ENCODE measurements at places on chromosomes 4 and X. TPM values are rescaled to one million over a fixed set of nuclear protein-coding genes. Genes with fewer than 3 reads are reported as not detected.
A peak's percentile ranks its signal among the peaks of the same experiment; 100 is the strongest.

- H3K4me1 ChIP-seq: no peaks in the 10 kb centered on the region
- H3K27ac ChIP-seq: no peak overlapping the region
- peak; percentile 3 for DNase-seq
- no peaks in the 10 kb centered on the region for H3K36me3 ChIP-seq
Observed at GRCh38 chr4:58587856-58588255, 1477.7 kb upstream of the IGFBP7 start.

ACSL4 gene
- total RNA-seq: 28.7 TPM

GRCh38 chrX:32408389-32408788, 803.0 kb downstream of the DMD start:
- no peaks in the 10 kb centered on the region for H3K36me3 ChIP-seq
- no peak overlapping the region for H3K27ac ChIP-seq
- H3K27me3 ChIP-seq: no peaks in the 10 kb centered on the region
- H3K4me1 ChIP-seq: no peaks in the 10 kb centered on the region
- DNase-seq: peak; percentile 2

CLDN2 gene
- total RNA-seq: not detected

GPRASP3 gene
- 8.7 TPM for total RNA-seq

GAGE2A gene
- not detected for total RNA-seq

PGAM4 gene
- total RNA-seq: not detected

- no peak overlapping the region for H3K4me3 ChIP-seq
- H3K36me3 ChIP-seq: no peaks in the 10 kb centered on the region
- DNase-seq: no peak
- no peaks in the 10 kb centered on the region for H3K4me1 ChIP-seq
Observed at GRCh38 chrX:3129256-3129655, 88.0 kb downstream of the ARSF start.

- no peaks in the 10 kb centered on the region for H3K4me1 ChIP-seq
- no peak overlapping the region for H3K27ac ChIP-seq
- no peaks in the 10 kb centered on the region for H3K27me3 ChIP-seq
- no peaks in the 10 kb centered on the region for H3K36me3 ChIP-seq
- no peak for DNase-seq
Observed at GRCh38 chrX:121641560-121641959, 594.1 kb downstream of the GLUD2 start.

DNA sequence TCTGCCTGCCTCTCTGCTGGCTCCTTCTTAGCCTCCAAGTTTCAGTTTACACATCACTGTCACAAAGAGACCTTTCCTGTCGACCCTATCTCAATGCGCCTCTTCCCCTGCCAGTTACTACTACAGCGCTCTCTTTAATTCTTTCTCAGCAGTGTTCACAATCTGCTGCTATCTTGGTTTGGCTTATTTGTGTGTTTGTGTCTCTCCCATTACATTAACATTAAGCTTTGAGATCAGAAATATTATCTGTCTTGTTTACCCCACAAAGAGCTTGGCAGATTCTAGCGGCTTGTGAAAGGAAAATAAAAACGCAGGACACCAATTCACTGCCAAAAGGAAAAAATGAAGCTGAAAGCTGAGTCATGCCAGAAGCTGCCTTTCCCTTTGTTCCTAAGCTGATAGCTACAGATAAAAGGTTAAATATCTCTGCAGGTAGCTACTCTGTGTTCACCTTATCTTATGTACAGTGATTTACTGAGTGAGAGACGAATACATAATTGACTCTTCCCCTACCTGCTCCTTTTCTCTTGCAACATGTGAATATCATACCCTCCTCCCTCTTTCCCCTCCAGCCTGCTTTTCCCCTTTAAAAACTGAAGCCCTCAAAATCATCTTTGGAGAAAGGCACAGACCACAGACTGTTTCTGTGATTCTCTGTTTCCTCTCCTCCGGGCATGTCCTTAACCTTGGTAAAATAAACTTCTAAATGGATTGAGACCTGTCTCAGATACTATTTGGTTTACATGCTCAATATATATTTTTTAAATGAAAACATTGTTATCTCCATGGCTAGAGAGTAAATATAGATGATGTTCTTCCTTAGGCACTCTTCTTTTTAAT, 19.3 kb upstream of the SLC9A7 start:
- DNase-seq: no peak
- H3K4me3 ChIP-seq: no peak overlapping the region
- H3K4me1 ChIP-seq: no peaks in the 10 kb centered on the region
- no peak overlapping the region for H3K27ac ChIP-seq
- H3K36me3 ChIP-seq: no peaks in the 10 kb centered on the region
- H3K27me3 ChIP-seq: no peaks in the 10 kb centered on the region

UGT2A3 gene
- total RNA-seq: not detected

GRCh38 chr4:19725130-19725529, 526.6 kb upstream of the SLIT2 start:
- no peak for DNase-seq
- H3K36me3 ChIP-seq: no peaks in the 10 kb centered on the region
- H3K27ac ChIP-seq: no peak overlapping the region
- no peak overlapping the region for H3K4me3 ChIP-seq
- H3K27me3 ChIP-seq: no peaks in the 10 kb centered on the region

FMR1NB gene
- not detected for total RNA-seq

DNA sequence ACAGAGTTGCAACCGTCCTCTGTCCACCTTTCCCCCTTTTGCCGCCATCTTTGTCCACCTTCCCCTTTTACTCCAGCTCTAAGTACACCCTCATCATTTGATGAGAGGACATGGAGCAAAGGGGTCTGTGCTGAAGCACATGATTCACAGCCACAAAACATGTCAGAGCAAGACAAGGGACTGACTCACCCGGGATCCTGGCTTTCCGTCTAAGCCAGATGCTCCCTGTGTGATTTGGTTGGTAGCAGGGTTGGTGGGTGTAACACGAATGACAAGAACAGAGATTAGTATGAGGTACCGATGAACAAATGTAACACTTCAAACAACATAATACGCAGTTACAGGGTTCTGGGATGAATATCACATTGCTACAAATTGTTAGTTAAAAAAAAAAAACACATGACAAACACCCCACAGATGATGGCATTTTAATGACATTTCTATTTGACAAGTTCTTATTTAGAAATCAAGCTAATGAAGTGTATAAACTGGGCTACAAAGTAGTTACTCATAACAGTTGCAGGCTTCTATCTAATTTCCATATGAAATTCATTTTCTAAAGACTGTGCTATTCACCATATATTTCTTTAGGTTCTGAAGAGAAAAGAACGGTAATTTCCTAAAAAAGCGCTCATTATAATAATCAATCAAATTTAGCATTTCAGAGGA, 71.4 kb upstream of the ETNPPL start:
- peaks cover 44% of the 10 kb centered on the region for H3K4me1 ChIP-seq
- no peak overlapping the region for H3K4me3 ChIP-seq

DNA sequence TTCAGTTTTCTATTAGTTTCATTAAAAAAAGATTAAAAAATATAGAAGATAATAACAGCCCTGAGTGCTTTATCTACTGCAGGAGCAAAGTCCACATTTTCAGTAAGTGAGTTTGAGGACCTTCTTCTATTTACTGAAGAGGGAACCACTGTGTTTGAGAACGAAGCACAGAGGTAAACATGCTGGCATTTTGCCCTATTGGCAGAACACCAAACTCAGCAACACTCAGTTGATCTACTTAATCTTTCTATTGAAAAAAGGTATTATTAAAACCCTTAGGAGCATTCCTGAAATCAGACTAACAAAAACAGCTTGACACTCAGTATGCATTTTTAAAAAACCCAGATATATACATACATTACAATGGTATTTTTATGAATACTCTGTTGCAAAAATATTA, 1496.7 kb downstream of the TECRL start:
- no peaks in the 10 kb centered on the region for H3K4me1 ChIP-seq
- no peaks in the 10 kb centered on the region for H3K36me3 ChIP-seq
- H3K27ac ChIP-seq: no peak overlapping the region
- H3K27me3 ChIP-seq: no peaks in the 10 kb centered on the region
- DNase-seq: no peak
- H3K4me3 ChIP-seq: no peak overlapping the region

DNA sequence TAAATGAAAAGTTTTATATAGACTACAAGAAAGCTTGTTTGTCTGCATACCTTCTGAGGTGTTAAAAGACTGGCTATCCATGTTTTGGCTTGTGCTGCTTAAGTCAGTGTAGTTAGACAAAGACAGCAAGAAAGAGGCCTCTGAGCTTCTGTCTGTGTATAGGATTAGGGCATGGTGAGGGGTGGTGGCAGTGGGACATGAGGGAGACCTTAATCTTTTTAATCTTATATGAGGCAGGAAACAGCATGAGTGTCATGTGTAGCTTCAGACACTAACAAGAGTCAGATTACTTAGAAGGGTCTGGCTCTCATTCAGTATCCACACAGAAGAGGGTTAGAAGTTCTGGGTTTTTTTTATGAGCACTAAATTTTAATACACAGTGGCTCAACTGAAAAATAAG, 213.3 kb downstream of the GABRG1 start:
- no peak overlapping the region for H3K27ac ChIP-seq
- no peak overlapping the region for H3K4me3 ChIP-seq
- H3K36me3 ChIP-seq: no peaks in the 10 kb centered on the region
- DNase-seq: peak; percentile 2
- no peaks in the 10 kb centered on the region for H3K4me1 ChIP-seq
- no peaks in the 10 kb centered on the region for H3K27me3 ChIP-seq

DNA sequence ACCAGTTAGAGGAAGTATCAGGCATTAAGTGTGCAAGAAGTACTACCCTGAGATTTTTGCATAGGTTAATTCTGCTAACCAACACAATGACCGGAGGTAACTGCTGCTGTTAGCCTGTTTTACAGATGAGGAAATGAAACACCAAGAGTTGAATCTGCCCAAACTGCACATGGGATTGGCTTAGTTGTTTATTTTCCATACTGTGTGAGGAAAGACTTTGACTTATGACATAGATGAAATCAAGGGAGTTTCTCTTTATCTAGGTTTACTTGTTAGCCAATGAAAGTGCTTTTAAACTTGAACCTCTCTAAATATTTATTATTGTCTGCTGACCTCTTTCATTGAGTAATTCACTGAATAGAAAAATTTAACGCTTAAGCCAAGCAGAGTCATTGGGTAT, 10.3 kb downstream of the GUCY1B1 start:
- no peaks in the 10 kb centered on the region for H3K36me3 ChIP-seq
- no peak for DNase-seq
- no peak overlapping the region for H3K27ac ChIP-seq

TEX13B gene
- not detected for total RNA-seq

DNA sequence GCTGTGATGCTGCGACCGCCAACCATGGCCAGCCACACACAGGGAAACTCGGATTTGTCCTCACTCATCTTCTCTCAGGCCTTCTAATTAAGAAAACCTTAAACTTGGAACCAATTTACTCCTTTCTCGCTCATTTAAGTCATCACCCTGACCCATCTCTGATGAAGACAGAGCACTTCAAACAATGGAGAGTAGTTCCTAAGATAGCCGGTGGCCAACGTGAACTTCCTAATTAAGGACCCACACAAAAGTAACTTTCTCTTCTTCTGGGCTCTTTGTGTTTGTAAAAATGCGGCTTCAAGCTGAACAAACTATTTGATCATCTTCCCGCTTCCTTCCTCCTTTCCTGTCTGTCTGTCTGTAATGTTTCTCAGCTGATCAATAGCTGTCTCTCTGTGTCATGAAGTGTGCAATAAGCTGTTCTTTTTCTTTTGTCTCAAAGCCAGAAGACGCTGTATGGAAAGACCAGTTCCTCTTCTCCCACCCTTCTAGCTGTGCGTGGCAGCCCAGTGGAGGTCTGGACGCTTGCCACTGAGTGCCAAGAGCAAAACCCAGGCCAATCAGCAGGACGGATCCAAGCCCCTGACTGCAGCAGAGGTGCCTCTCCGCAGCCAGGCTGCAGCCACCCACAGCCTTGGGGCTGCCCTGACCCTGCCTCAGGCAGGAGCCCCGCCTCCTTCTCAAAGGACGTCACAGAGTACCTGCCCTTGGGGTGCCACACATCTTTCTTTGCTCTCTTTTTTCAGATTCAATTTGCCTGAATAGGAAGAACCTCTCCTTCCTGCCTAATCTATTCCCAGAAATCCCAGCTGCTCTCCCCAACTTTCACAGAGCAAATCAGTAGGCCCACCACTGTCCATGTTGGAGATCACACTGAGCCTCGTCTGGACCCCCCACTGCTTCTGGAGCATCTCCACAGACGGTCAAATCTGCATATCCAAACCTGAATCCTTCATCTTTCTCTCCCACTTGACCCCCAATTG, 59.3 kb downstream of the MAML3 start:
- H3K4me3 ChIP-seq: no peak overlapping the region
- no peak overlapping the region for H3K27ac ChIP-seq
- no peaks in the 10 kb centered on the region for H3K36me3 ChIP-seq
- H3K4me1 ChIP-seq: no peaks in the 10 kb centered on the region
- no peaks in the 10 kb centered on the region for H3K27me3 ChIP-seq

DNA sequence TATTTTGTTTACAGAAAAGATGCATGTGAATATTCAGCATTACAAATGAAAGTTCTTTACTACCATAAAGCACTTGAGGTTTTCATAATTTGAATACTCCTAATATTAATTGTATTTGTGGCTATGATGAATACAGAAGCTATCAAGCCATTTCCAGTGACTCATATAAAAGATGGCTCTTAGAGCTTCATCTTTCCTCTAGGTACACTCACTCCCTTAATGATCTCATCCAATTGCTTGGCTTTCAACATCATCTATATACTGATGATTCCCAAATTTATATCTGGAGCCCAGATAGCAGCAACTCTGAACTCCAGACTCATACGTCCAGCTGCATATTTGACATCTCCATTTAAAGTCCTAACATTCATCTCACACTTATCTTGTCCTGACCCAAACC, 183.4 kb upstream of the FAM241A start:
- H3K27me3 ChIP-seq: no peaks in the 10 kb centered on the region
- DNase-seq: no peak

DNA sequence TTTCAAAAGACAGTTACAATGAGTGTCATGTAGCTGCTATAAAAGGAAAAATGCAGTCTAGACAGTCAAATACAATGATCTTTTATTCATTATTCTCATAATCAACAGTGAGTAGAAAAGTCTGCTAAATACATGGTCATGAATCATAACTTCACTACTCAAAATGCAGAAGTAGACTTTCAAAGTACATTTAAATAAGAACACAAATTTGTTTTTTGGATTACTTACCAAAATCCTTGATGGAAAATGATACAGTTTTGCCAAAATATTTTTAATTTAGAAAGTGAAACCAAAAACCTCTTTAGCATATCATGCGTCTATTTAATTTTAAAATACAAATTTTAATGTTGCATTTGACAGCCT, 4.9 kb downstream of the ACSL4 start:
- no peaks in the 10 kb centered on the region for H3K27me3 ChIP-seq
- no peak for DNase-seq
- H3K4me3 ChIP-seq: no peak overlapping the region
- no peaks in the 10 kb centered on the region for H3K4me1 ChIP-seq
- H3K36me3 ChIP-seq: no peaks in the 10 kb centered on the region

Measured in SJCRH30 (cell line).